ENCODE measurements at places on chromosomes 13 and 19. TPM values are rescaled to one million over a fixed set of nuclear protein-coding genes. Genes with fewer than 3 reads are reported as not detected.

CGB2 gene
- total RNA-seq: not detected

OR1I1 gene
- not detected for total RNA-seq

TEX101 gene
- total RNA-seq: not detected

IGFLR1 gene
- 6.9 TPM for total RNA-seq

PLK5 gene
- not detected for total RNA-seq

TMPRSS9 gene
- total RNA-seq: 0.26 TPM

C19orf85 gene
- total RNA-seq: not detected

TMEM259 gene
- total RNA-seq: 126 TPM

MATK gene
- total RNA-seq: 0.40 TPM

NXNL1 gene
- total RNA-seq: not detected

ZNF284 gene
- total RNA-seq: 7.8 TPM

CYP4F2 gene
- total RNA-seq: not detected

CLDND2 gene
- not detected for total RNA-seq

GPC5 gene
- 2.1 TPM for total RNA-seq

SHISA7 gene
- total RNA-seq: not detected

CYP4F11 gene
- total RNA-seq: not detected

CYP2F1 gene
- total RNA-seq: not detected

MAB21L1 gene
- total RNA-seq: 0.08 TPM

CALR gene
- 1,873 TPM for total RNA-seq

CYSLTR2 gene
- total RNA-seq: 1.6 TPM

ACOD1 gene
- total RNA-seq: 0.13 TPM

MYH14 gene
- total RNA-seq: not detected

SEMA6B gene
- total RNA-seq: 7.7 TPM

DAPK3 gene
- 81.2 TPM for total RNA-seq

URAD gene
- total RNA-seq: not detected

RFX2 gene
- 3.5 TPM for total RNA-seq

IFNL2 gene
- not detected for total RNA-seq

CDX2 gene
- not detected for total RNA-seq

NCLN gene
- 90.5 TPM for total RNA-seq

FCAR gene
- not detected for total RNA-seq

THOP1 gene
- 90.1 TPM for total RNA-seq

CACNG8 gene
- total RNA-seq: 0.52 TPM

FUZ gene
- 30.1 TPM for total RNA-seq

ZNF154 gene
- total RNA-seq: 1.3 TPM

ATXN8OS gene
- total RNA-seq: not detected

NLRP9 gene
- not detected for total RNA-seq

GPR12 gene
- not detected for total RNA-seq

PSMC4 gene
- total RNA-seq: 95.4 TPM
